ENCODE measurements at places on chromosomes 7 and 10.

GRCh38 chr7:90642978-90643377 lies 46.9 kb downstream of the CDK14 start:
- no peak for DNase-seq

DNA sequence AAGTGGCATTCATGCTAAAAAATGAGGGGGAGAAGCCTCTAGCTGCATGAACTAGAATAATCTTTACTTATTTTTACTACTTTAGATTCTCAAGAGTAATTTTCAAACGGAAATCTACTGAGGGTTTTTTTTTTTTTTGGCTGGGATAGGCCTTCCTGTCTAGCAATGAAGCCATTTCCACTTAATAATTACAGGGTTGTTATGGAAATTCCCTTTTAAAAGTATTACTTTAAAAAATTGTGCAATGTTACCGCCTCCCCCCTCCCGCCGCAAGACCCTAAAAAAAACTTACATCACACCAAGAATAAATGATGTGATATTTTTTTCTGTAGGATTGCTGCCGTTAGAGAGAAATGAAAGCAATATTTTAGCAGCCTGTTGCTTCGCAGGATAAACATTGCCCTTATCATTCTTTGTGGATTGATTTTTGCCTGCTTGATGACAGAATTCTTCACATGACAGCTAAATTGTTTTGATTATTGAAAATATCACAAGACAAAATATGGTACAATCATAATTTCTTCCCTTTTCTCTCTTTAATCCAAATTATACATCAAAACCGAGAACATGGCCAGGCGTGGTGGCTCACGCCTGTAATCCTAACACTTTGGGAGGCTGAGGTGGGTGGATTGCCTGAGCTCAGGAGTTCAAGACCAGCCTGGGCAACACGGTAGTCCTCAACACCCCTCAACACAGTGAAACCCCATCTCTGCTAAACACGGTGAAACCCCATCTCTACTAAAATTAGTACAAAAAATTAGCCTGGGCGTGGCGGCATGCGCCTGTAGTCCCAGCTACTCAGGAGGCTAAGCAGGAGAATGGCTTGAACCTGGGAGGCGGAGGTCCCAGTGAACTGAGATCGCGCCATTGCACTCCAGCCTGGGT lies 32.8 kb downstream of the ARL4A start:
- no peak for DNase-seq

DNA sequence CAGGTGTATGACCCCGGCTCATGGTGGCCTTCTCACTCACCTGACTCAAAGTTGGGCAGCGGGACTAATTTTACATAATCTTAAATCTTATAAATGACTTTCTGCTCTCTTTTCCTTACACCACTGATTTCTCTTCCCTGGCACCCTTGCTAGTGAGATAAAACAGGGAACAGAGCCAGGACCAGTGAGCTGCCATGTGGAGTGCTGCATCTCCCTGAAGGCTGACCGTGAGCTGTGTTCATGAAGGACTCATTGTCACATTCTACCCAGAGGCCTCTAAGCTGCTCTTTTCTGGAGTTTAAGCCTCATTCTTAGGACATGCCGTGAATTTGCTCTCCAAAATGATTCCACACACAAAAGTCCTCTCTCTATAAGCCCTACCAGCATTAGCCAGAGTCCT lies 762.3 kb downstream of the AUTS2 start:
- no peak for DNase-seq

GRCh38 chr10:17112566-17112965 lies 17.0 kb downstream of the CUBN start:
- no peak for DNase-seq

Measured in activated CD4-positive, alpha-beta T cell treated with anti-CD3 and anti-CD28 coated beads for 24 hours (primary cell).